ENCODE measurements at places on chromosomes 5 and 9.

DNA sequence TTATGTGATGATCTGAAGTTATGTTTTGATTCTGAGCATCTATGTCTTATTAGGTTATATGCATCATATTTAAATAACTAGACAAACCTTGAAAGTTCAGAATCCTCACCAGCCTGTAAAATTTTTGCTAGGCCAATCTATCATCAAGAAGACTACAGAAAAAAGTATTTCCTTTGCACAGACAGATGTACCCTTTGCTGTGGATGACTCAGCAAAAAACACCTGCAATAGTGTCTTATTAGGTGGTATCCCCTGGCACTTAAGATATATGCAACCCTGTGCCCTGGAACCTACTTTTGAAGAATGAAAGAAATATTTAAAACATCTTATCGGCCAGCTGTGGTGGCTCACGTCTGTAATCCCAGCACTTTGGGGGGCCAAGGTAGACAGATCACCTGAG is 130.6 kb downstream of the SLF1 start:
- DNase-seq = no peak

- no peak for DNase-seq
Observed at GRCh38 chr5:111224561-111225345, 569 bp downstream of the CAMK4 start.

DNA sequence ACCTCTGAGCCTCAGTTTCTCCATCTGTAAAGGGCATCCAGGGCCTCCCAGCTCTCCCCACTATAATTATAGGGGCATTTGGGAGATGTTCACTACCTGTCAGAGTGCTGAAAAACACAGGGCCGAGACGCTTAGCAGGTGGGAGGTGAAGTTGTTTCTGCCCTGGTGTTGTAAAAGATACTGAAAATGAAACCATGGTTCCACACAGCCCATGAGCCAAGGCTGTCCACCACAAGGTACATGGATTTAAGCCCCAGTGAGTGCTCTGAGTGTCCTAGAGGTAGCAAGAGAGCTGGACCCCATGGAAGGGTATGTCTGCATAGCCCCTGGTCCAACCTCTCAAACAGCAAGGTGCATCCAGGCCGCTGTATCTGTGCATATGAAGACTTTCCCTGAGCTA is 137.5 kb downstream of the C5orf15 start:
- DNase-seq = no peak

GRCh38 chr9:127303830-127304229 is 39.3 kb downstream of the GARNL3 start:
- no peak for DNase-seq

GRCh38 chr5:169945831-169946261 is 34.4 kb downstream of the INSYN2B start:
- no peak for DNase-seq
